ENCODE measurements at places on chromosomes 6 and 20.

GRCh38 chr6:34792605-34793500 lies 970 bp downstream of the BLTP3A start:
- no peak for DNase-seq

DNA sequence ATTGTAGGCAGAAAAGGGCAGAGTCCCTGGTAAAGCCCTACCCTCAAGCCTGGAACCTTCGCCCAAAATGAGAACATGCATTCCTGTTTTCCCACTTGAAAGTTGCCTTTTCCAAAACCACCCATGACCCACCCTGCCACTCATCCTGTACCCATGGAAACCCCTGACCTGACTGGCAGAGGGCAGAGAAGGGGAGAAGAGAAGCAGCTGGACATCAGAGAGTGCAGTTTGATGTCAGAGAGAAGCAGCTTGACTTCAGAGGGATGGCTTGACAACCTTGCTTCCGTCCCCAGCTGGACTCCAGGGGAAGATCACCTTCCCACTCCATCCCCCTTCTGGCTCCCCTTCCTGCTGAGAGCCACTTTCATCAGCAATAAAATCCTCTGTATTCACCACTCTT lies 123.6 kb upstream of the SHLD1 start:
- DNase-seq = no peak

DNA sequence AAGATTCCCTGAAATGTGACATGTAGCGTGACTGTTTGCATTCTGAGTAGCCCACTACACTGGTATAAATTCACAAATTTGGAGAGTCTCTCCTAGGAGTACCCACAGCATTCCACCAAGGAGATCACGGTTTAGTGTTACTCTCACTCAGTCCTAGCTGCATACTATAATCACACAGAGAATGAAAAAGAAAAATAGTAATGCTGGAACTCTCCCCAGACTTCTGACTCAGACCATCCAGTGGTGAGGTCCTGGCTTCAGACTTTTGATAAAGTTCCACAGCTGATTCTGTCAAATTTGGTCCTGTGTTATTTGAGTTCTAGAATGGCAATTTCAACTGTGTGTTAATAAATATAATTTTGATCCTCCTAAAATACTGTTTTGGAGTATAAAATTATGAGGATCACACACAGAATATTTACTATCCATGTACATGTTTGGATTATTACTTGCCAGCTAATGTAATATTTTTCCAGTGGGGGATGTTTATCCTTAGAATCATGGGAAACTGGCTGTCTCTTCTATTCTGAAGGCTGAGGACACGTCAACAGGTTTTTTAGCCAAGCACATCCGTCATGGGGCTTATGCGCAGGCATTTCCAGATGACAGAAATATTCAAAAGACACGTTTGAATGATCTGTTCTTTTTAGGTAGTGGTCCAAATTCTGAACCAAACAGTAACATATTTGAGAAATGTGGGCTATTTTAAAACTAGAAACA lies 5.1 kb upstream of the KIAA0408 start:
- no peak for DNase-seq

- no peak for DNase-seq
Observed at GRCh38 chr20:30815577-30816181, 441.8 kb upstream of the DEFB115 start.

DNA sequence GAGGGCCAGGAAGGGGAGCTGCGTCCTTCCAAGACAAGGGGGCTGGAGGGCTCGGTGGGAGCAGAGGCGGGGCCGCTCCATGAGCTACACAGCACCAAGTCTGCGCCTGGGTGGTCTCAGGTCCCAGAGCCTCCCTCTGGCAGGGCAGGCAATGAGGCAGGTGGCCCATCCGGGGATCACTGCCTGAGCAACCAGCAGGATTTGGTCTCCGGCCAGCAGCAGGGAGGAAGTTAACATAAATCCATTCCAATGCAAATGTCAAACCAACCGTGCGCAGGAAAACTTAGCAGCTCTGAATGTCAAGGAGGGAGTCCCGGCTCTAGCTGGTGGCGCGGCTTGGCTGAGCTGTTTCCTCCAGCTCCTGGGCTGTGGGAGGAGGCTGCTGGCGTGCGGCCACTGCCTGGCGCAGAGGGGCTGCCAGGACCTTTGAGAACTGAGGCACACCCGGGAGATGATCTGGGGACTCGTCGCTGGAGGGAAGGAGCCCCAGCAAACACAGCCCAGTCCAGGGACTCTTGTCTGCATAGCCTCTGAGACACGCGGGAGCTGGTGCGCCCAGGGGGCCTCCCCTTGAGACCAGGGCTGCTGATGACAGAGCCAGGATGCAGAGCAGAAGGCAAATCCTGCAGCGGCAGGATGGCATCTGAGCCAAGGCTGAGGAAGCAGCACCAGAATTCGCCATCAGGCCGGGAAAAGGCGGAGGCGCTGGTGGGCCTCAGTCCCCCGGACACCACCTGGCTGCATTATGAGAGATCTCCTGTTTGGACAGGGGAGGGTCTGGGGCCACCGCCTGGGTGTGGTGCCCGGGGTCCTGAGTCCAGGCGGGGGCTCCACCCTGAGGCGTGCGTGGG lies 33.1 kb upstream of the CHRNA4 start:
- no peak for DNase-seq

- DNase-seq = no peak
Observed at GRCh38 chr6:13528777-13529343, 41.5 kb upstream of the GFOD1 start.

DNA sequence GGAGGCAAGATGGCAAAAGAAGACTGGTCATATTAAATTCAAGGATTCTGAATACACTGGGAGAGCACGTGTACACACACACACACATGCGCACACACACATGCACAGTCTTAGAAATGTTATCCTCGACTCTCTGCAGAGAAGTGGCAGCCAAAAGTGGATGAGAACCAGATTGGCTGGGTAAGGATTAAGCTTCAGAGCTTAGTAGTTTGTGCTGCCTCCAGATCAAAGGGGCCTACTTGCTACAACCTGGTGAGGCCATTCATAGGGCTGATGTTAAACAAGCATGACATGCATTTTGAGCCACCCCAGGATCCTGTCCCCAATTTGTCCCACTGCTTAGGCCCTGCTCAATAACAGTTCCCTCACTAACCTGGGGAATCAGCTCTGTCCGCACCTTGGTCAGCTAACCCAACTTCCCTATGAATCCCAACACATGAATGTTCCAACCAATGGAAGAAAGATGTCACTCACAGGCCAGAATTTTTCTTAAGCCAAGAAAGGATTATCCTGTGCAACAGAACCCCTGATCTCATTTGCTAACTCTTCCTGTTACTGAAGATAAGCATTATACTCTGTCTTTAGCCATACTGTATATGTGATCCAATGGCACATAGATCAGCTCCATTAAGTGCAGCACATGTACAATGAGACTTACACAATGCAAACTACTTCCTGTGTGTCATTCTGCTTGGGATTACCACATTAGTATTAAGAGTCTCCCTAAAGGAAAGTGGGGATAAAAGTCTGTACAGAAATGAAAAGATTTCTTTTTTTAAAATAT lies 31.0 kb downstream of the TOMM6 start:
- DNase-seq = no peak

- DNase-seq = no peak
Observed at GRCh38 chr6:26411751-26412150, 9.7 kb downstream of the BTN3A1 start.

DNA sequence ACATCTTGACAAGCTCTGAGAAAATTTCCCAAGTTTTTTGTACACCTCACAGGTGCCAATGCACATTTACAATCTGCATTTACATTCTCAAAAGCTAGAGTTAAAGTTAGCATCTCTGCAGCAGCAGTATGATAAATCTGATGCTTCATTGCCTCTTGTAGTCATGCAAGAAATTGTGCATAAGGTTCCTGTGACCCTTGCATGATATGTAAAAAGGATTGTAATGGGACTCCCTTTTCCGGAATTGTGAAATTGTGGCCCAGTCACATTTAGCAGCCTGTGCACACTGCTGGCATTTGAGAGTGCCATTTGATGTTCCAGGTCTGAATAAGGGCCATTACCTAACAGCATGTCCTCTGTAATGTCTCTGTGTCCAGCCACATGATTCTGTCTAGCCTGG lies 24.1 kb downstream of the HLA-DRB1 start:
- DNase-seq = no peak

DNA sequence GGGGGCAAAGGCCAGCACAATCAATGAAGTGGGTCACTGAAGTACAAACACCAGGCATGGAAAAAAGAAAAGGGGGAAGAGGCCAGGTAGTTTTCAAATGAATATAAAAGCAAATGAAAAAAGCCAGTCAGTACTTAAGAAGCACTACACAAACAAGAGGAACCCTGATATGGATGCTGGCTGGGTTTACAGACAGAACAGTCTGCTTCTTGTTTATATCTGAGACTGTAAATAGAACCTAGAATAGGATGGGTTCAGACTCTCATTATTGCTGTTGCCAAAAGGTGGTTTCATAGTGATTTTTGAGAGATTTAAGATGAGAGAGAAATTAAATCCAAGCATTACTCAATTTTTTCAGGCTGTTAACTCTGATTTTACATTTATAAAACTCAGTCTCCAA lies 24.1 kb downstream of the USP45 start:
- no peak for DNase-seq

GRCh38 chr6:170279977-170280688 lies 10.7 kb downstream of the DLL1 start:
- no peak for DNase-seq

GRCh38 chr6:34043359-34043758 lies 102.5 kb downstream of the GRM4 start:
- DNase-seq = no peak

DNA sequence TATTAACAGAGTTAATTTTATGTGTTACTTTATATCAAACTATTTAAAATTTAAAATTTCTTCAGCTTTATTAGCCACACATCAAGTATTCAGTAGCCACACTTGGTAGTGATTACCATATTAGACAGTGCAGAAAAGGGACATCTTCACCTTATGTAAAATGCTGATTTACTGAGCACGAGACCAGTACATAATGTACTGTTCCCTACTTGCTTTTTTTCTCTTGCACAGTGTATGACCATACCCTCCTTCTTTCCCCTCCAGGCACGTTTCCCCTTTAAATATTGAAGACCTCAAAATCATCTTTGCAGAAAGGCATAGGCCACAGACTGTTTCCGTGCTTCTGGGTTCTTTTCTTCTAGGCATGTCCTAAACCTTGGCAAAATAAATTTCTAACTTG lies 17.9 kb downstream of the DSTN start:
- no peak for DNase-seq

- DNase-seq = no peak
Observed at GRCh38 chr6:170522565-170523183, 30.4 kb downstream of the PSMB1 start.

- no peak for DNase-seq
Observed at GRCh38 chr6:101392586-101393230, 800 bp upstream of the GRIK2 start.

GRCh38 chr20:20638878-20639277 lies 73.6 kb downstream of the RALGAPA2 start:
- DNase-seq = no peak

DNA sequence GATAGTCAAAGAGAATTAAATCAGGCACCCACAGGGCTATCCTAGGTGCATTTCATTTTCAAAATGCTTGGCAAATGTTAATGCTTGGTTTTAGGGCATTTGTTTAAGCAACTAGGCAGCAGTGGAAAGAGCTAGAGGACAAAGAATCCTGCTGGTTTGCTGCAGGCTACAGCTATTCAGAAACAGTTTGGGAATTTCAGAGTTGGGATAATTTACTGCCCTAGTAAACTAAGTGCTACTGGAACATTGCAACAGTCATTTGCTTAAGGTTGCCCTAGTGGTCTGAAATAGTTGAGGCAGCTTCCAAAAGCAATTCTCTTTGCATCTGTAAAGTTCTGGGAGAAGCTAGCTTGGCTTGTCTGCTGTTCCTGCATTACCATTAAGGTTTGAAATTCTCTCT lies 312.7 kb downstream of the LAMA2 start:
- DNase-seq = no peak

DNA sequence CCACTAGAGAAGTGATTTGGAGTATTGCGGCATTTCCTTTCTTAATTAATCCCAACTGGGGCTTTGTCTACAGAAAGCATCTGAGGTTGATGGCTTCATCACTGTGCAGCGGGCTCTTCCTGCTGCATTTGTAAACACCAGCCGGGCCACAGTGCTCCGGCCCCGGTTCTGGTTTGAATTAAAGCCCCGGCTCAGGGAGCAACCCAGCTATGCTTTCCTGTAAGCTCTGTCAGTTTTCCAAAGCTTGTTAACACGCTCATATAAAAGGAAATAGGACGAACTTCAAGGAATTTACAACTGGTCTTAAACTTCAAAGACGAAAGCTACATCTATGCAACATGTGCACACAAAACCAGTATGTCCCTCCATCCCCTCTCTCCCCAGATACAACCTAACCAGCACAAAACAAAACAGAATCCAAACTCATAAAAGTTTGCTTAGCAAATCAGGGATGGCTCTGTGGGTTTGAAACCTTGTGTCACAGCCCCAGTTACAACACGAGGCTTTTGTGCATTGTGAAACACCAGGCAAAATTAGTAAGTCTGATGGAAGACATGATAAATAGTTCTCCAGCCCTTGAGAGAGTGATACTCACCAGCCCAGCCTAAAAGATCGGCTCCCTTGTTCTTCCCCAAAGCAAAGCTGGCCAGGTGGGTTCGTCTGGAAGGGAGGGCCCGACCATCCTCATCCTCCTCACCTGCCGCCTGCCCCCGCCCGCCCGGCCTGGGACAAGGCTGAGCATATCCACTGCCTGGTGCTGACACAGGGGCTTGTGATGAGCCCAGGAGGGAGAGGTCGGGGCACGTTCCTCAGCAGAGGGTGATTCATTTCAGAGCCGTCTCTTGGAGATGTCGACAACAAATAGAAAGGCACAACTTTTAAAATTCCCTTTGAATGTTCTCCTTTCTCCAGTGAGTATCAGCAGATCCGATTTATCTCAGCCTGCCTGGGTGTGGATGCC lies 197.9 kb downstream of the TFAP2C start:
- no peak for DNase-seq

DNA sequence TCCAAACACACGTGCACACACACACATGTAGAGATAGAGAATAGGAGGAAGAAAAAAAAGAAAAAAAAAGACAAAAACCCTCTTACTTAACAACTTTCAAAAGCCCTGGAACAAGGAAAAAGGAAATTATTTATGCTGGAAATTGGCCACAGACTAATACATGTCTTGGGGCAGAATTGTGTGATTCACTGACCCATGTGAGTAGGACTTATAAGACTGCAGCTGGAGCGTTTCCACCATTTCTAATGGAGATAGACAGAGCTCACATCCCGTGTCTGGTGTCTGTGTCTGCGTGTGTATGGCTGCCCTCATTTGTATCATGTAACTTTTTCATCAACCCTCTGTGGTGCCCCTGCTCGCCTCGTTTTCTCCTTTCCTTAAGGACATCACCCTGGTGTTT lies 99.8 kb upstream of the PDE10A start:
- no peak for DNase-seq

- DNase-seq = no peak
Observed at GRCh38 chr6:5278047-5278446, 16.7 kb downstream of the FARS2 start.

DNA sequence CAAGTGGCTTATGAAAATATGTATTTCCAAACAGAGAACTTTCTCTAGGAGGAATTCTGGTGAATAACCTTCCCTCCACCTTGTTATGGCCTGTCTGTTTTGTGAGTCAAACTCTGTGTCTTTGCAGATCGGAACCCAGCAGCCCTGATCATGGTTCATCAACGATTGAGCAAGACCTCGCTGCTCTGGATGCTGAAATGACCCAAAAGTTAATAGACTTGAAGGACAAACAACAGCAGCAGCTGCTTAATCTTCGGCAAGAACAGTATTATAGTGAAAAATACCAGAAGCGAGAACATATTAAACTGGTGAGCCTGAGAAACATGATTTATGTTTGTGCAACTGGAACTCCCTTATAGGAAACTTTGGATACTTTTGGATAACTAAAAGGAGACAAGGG lies 294.5 kb upstream of the PLCB4 start:
- no peak for DNase-seq

Measured in stimulated activated CD4-positive, alpha-beta T cell treated with anti-CD3 and anti-CD28 coated beads, Interleukin-15, amount 100 ng/mL, for 1 hour (primary cell).